ENCODE measurements at places on chromosomes 6 and 20.

- DNase-seq, result no peak
Observed at GRCh38 chr20:50776122-50776817, 18.6 kb upstream of the BCAS4 start.

DNA sequence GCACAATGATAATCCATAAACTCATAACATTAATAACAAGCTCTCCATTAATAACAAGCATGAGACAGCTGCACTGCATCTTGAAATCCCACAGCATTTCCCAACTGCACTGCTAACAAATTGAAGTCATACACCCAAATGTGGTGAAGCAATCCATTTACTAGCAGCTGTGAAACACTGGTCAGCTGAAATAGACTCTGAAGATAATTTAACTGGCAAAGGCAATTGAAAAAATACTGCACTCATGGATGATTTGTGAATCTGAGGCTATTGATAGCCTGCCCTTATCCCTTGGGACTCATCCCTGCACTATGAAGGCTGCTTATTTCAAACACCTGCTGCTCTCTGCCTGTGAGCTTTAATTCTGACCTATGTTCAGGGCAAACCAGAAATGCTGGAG is 49.1 kb upstream of the PLCB1 start:
- DNase-seq, result peak; percentile 16

GRCh38 chr20:21586682-21587081 is 72.8 kb upstream of the NKX2-2 start:
- no peak for DNase-seq

- no peak for DNase-seq
Observed at GRCh38 chr6:156250593-156250992, 526.6 kb upstream of the ARID1B start.

- DNase-seq, result no peak
Observed at GRCh38 chr6:41013466-41014153, 25.4 kb downstream of the UNC5CL start.

- DNase-seq, result no peak
Observed at GRCh38 chr6:39353698-39354315, 31.3 kb upstream of the KCNK16 start.

DNA sequence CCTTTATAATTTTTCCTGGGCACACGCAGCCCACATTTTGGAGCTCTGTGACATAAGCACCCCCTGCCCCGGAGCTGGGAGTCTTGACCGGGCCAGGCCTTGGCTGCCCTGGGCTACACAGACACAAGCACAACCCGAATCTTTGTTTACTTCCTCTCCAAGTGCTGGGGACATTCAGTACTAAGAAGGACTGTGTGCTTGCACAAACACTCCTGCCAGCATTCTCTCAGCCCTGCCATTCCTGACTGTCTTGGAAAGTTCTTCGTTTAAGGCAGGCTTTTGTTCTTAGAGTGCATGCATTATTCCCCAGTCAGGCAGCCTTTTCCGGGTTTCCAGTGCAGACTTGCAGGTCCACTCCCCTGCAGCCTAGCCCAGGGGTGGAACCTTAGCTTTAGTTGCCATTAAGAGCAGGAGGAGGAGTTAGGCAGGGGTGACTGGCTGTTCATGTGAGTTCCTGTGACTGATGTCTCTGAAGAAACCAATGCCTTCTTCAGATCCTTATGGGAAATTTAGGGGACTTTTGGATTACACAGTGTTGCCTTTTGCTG is 28.6 kb downstream of the FOXO3 start:
- DNase-seq, result peak; percentile 76

- no peak for DNase-seq
Observed at GRCh38 chr6:168380956-168381605, 59.9 kb upstream of the SMOC2 start.

GRCh38 chr6:133571681-133572080 is 317.2 kb upstream of the TCF21 start:
- DNase-seq, result no peak

GRCh38 chr6:165963750-165964149 is 203.9 kb downstream of the TBXT start:
- no peak for DNase-seq

DNA sequence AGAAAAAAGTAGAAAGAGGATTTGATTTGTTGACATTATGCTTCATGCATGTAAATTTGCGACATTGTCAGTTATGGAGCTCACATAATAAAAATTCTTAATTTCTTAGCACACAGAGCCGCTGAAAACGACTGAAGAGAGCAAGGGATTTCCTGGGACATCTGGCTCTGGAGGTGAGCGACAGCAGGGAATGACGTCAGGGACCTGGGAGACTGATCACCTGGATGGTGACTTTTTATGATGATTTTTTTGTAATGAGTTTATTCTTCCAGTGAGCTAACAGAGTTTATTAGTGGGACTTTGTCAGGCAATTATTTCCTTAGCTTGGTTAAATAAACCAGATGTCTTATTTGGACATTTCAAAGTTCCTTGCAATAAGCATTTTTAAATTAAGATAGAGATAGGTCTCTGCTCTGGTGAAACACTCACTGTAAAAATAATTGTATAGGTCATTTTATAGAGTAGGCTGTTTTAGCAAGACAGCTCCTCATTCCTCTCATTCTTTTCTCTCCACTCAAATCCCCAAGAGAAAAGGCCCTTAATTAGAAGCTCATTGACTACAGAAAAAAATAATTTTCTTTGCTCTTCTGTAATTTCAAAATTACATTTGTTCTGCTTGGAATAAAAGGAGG is 19.4 kb downstream of the TMEM200A start:
- DNase-seq, result peak; percentile 69

DNA sequence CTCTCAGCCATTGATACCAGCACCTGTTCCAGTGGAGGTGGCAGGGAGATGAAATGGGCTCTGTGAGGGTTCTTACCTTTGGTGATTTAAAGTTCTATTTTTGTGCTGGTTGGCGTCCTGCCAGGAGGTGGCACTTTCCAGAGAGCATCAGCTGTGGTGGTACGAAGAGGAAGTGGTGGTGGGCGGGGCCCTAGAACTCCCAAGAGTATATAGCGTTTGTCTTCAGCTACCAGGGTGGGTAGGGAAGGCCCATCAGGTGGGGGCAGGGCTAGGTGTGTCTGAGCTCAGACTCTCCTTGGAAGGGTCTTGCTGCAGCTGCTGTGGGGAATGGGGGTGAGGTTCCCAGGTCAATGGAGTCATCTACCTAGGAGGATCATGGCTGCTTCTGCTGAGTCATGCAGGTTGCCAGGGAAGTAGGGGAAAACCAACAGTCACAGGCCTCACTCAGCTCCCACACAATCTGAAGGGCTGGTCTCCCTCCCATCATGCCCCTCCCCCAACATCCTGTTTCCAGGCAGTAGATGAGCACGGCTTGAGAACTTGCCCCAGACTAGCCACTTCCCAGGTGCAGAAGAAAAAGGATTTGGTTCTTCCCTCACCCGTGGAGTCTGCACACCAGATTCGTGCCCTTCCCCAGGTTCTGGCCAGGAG is 46.6 kb downstream of the MOXD1 start:
- peak; percentile 28 for DNase-seq

- no peak for DNase-seq
Observed at GRCh38 chr6:74199215-74199915, 503.4 kb downstream of the CD109 start.

- DNase-seq, result peak; percentile 18
Observed at GRCh38 chr6:116106146-116106545, 5.5 kb downstream of the NT5DC1 start.

- DNase-seq, result no peak
Observed at GRCh38 chr20:54626126-54626525, 150.7 kb downstream of the DOK5 start.

- peak; percentile 36 for DNase-seq
Observed at GRCh38 chr6:69796073-69796641, 653 bp downstream of the LMBRD1 start.

DNA sequence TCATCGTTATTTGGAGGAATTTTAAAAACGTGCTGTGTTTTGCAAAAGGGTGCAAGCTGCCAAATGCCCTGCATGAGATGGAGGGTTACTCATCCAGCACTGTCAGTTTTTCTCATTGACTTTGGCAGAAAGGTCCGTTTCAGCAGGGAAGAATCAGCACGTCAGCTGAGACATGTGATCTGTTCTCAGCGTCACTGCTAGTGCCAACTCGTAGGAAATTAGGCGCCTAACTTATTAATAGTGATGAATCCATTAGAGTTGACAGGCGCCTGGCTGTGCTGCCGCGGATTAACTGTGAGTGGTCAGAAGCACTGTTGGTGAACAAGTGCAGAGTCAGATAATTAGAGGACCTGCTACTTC is 175.5 kb upstream of the FOXQ1 start:
- peak; percentile 80 for DNase-seq

DNA sequence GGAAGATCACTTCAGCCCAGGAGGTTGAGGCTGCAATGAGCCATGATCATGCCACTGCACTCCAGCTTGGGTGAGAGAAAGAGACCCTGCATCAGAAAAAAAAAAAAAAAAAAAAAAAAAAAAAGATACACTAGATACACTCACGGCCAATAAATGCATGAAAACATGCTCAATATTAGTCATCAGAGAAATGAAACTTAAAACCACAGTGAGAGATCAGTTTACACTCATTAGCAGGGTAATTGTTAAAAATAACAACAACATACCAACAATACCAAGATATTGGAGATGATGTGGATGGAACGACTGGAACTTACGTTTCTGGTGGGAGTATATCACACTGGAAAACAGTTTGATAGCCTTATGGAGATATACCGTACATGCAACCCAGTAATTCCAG is 29.9 kb downstream of the HS3ST5 start:
- DNase-seq, result peak; percentile 9

GRCh38 chr20:50824137-50824536 is 29.3 kb downstream of the BCAS4 start:
- DNase-seq, result peak; percentile 89

GRCh38 chr6:170480050-170480692 is 72.9 kb downstream of the PSMB1 start:
- peak; percentile 48 for DNase-seq

DNA sequence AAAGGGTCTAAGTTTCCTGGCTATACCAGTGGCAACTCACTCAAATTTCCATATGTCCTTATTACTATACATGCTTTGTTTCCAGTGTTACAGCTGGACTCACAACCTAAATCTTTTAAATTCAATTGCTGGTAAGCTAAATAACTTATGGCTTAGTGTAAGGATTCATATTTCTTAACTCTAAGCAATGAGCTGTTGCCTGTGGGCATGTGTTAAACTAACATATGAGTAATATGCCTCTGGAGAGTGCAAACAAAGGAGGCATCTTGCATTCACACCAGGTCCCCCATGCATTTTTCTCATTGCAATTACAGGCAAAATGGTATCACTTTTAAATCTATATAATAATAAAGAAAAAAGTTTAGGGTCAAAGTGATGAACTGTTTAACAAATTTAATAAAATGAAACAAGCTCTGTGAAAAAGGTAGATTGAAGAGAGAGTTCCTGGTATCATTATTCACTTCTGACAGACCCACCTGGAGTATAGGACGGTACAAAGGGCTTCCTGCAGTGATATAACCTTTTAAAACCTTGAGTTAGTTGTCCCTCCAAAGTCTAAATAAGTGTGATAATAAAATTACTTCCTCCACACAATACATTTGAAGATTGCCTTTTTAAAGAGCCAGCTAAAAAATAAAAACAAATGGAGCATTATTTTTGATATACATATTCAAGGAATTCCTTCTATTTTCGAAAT is 57.6 kb upstream of the HMGCLL1 start:
- DNase-seq, result peak; percentile 2

DNA sequence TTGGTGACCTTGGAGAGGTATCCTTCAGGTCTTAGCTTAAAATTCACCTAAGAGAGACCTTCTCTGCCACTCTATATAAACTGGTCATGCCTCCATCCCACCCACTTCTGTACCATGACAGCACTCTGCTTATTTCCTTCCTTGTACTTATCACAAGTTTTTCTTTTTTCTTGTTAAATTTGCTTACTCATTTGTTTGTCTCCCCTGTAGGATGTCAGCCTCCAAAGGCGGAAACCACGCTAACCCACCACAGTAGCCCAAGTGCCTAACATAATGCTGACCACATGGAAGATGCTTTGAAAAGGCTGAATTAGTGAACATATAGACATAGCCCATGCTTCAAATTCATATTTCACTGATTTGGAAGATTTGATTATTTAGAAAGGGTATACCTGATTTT is 5.4 kb downstream of the BMP6 start:
- no peak for DNase-seq

DNA sequence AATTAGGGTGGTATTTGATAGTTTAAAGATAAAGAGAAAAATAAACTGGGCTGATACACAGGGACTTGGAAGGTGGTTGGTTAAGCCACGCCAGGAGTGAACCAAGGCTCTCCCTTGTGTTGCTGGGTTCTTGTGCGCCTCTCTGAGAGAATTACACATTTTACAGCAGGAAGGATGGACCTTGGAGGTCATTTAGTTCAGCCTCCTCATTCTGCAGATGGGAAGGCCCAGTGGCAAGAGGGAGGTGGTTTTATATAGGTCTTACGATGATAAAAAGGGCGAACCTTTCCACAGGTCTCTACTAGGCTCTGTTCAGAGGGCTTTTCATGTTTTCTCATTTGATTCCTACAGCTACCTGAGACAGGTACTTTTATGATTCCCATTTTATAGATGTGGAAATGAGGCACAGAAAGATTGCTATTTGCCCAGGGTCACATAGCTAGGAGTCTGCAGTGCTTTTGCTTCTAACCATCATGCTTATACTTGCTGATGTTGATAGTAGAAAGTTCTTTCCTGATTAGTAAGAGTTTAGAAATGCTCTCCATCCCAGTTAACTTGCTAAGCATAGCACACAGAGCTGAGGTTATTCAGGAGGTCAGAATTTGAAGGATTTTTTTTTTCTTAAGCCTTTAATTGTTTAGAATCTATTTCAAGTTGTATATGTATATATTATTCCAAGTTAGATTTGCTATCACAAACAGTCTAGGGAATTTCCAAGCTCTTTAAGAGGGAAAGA is 12.8 kb downstream of the HIVEP1 start:
- peak; percentile 89 for DNase-seq

DNA sequence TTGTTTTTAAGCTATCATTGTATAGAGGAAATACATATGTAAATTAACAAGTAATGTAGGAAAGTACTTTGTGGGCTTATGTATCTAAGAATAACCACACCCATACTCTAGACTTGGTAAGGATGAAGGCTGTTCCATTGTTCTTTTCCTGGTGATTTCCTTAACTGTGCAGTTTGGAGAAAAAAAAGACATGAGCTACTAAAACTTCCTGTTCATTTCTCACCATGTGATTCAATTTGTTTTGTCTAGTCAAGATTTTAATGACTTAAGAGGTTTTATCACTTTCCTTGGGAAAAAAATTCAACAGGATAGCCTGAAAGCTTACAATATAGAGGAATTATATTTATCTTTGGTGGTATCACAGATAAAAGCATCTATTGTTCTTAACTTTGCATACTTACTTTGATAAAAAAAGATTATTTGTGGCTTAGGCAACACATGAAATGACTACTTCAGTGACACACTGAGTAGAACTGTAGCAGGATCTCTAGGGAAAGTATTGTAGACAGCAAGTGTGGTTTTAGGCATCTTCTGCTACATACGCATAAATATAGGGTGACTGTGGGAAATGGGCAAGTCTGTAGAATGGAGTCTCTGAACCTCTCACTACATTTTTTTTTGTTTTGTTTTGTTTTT is 80.3 kb downstream of the GJA1 start:
- peak; percentile 52 for DNase-seq
